ENCODE measurements at places on chromosomes 4 and X. TPM values are rescaled to one million over a fixed set of nuclear protein-coding genes. Genes with fewer than 3 reads are reported as not detected.

FOXR2 gene
- total RNA-seq, result not detected

DNA sequence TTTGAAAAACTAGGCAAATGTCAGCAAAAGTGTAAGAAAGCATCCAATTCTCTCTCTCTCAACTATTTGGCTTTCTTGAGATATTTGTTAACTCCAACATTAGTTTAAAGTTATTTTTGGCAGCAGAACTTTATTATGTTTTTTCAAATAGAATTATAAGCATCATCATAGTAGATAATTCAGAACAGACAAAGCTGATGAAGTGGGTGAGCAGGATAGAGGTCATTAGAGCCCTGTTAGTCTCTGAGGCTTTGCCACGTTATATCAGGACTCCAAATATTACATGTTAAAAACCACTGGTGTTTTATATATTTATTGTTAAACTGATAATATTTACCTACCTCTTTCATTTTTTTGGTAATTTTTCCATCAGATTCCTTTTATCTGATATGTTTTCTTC, 903.0 kb downstream of the FSTL5 start:
- no peak for DNase-seq

GRCh38 chr4:184154199-184154598, 63.5 kb downstream of the ENPP6 start:
- DNase-seq, result no peak

GRCh38 chrX:7254144-7254543, 106.2 kb upstream of the PUDP start:
- DNase-seq, result no peak

CPE gene
- 15.2 TPM for total RNA-seq

SOX3 gene
- not detected for total RNA-seq

DNA sequence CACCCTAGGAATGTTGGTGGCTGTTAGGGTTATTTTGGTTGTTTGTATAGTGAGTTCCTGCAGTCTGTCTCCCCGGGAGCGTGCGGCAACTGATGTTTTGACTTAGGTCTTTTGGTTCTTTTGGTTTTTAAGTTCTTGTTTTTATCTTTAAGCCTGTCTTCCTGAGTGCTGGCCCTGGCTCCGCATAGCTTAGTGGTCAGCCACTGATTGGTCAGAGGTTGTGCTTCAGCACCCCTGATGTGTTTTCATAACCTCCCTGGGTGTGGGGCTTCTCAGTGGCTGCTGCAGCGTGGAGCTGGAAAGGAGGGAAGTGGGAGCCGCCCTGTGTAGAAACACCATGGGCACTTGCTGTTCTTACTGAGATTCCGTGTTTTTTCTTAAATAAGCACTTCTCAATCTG, 5.1 kb downstream of the PIGG start:
- no peak for DNase-seq

GRCh38 chr4:153022241-153022715, 86.2 kb downstream of the FHDC1 start:
- DNase-seq, result no peak

DNA sequence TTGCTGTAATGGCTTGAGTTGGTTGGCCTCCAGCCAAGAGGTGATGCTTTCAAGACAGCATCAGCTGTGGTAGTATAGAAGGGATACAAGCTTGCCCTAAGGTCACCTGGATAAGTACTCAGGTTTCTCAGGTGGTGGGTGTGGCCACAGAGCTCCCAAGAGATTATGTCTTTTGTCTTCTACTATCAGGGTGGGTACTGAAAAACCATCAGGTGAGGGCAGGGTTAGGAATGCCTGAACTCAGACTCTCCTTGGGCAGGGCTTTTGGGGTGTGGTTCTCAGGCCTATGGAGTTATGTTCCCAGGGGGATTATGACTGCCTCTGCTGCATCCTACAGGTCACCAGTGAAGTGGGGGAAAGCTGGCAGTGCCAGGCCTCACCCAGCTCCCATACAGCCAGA, 654.6 kb upstream of the GALNT7 start:
- DNase-seq, result no peak
